ENCODE measurements at places on chromosomes 12 and 14.

GRCh38 chr14:72753879-72754400 is 140.0 kb downstream of the DPF3 start:
- DNase-seq = no peak

- peak; percentile 50 for DNase-seq
Observed at GRCh38 chr12:116266168-116266601, 11.3 kb downstream of the MED13L start.

DNA sequence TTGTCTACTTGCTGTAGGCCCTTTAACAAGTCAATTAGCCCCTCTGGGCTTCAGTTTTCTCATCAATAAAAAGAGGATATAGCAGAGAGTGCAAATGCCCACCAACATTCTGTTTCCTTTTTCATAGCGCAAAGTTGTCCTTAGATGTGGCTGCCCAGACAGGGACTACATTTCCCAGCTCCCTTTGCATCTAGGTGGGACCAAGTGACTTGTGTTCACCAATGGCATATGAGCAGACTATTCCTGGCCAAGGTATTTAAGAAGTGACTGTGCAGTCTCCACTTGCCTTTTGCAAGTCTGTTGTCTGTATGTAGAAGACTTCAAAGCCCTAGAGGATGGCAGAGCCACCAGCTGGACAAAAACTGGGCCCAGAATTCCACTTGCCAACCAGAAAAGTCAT is 59.7 kb downstream of the DAO start:
- DNase-seq = peak; percentile 19

- peak; percentile 47 for DNase-seq
Observed at GRCh38 chr12:62640910-62641448, 174.4 kb downstream of the MON2 start.

GRCh38 chr14:71449316-71450055 is 482.7 kb upstream of the RGS6 start:
- DNase-seq = no peak

DNA sequence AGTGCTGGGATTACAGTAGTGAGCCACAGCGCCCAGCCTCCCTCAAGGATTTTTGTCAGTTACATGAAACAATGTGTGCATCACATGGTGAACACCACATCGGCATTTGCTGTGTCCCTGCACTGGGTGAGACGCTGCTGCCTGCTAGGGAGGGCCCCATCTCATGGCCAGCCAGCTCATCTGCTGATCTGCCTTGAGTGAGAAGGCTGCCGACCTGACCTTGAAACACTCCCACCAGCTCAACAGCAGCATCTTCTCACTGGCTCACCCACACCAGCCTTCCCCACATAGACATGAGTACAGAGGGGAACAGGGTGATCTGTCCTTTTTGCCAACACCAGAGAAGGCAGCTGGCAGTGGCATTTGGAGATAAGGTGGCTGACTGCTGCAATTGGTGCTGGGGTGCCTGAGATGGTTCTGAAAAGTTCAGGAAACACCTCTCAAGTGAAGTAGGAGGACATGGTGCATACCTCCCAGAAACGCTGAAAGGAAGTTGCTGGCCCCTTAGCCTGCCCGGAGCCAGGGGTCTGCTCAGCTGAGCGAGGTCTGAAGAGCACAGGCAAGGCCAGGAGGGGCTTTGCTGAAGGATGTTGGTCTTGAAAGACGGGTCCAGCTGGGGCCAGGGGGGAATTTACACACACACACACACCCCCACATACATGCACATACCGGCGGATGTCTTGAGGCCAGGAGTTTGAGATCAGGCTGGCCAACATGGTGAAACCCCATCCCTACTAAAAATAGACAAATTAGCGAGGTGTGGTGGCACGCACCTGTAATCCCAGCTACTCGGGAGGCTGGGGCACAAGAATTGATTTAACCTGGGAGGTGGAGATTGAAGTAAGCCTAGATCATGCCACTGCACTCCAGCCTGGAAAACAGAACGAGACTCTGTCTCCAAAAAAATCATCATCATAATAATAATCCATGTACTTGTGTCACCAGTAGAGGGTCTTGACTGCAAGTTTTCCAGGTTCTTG is 14.3 kb upstream of the PPP1R13B start:
- no peak for DNase-seq

- DNase-seq = peak; percentile 37
Observed at GRCh38 chr14:23321572-23322547, 603 bp downstream of the PABPN1 start.

DNA sequence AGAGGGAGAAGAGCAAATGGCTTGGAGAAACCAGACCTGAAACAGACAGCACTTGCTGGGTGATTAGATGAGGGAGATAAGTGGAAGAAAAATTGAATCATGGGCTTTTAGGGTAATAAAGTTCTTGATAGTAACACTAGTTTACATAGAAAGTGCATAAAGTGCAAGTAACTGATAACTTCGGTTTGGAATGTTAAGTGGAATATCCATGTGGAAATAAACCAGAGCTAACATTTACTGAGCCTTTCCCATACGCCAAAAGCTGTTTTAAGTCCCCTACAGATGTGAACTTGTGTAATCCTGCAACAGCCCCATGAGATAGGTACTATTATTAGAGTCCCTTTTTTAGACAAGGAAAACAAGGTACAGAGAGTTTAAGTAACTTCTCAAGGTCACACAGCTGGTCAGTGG is 77.1 kb upstream of the NUDT4 start:
- no peak for DNase-seq

GRCh38 chr14:78598046-78598920 is 428.1 kb downstream of the NRXN3 start:
- DNase-seq = peak; percentile 26

GRCh38 chr14:58690801-58691516 is 53.2 kb downstream of the DACT1 start:
- DNase-seq = no peak

GRCh38 chr12:106839333-106839732 is 64.9 kb downstream of the RIC8B start:
- DNase-seq = no peak

DNA sequence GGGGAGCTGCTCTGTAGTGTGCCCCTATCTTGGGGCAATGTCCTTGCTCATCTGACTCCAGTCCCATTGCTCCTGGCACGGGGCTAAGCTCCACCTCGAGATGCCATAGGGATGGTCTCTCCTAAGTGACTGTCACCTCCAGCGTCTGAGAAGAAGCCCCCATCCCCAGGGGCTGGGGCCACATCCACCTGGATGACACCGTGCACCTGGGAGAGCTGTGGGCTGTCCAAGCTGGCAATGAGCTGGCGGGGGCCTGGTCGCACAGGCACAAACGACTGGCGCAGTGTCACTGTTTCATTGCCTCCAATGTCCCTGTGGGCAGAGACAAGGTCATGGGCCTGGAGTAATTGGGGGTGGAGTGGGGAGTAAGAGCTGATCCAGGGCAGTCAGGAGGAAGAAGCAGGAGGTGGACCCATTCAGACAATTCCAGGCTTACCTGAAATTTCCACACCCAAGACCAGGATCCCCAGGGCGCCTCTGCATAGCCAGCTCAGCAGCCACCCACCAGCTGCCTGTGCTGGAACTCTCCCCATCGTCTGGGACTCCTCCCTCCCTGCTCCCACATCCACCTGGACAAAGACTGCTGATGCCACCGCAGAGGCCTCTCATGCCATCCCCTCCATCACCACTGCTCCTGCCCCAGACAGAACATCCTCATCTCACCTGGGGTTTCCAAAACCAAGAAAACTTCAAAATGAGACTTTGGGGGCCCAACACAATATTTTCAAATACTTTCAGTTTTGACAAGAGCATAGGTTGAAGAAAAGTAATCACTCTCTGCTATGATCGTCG is 7.0 kb upstream of the TINF2 start:
- no peak for DNase-seq

- no peak for DNase-seq
Observed at GRCh38 chr14:98417001-98417400, 855.0 kb downstream of the BCL11B start.

DNA sequence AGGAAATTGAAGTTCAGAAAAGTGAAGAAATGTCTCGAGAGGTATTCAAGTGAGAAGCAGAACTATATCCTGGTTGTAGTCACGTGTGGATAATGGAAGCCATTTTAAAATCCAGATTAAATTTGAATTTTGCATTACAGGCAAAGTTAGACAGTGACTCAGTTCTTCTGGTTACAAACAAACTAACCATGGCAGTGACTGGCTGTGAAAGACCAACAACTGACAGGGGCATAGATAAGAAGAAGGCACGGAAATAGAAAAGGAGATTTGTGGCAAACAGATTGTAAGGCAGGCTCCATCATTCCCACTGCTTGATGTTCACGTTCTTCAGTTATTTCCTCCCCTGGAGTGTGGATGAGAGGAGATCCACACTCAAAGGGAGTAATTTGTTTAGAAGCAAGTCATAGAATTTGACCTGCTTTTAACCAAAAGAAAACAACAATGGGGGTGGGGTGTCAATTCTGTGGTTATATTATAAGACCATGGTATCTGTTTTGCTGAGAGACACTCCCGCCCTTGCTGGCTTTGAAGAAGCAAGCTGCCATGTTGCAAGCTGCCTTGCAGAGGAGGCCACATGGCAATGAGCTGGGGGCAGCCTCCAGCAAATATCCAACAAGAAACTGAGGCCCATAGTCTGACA is 795.3 kb downstream of the VRK1 start:
- DNase-seq = no peak

GRCh38 chr14:52307376-52307775 is 6.7 kb upstream of the PTGER2 start:
- DNase-seq = no peak

GRCh38 chr14:64965356-64966000 is 6.7 kb downstream of the RAB15 start:
- no peak for DNase-seq

DNA sequence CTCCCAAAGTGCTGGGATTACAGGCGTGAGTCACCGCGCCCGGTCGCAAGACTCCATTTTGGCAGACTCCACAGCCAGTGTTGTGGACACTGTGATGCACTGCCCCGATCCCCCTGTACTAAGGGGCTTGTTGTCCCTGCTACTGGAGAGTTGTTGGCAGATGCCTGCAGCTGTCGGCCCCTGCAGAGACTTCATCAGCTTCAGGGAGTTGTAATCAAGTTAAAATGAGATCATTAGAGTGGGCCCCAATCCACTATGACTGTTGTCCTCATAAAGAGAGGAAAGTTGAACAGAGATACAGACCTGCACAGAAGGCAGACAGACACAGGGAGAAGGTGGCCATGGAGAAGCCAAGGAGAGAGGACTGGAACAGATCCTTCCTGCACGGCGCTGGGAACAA is 23.7 kb upstream of the TUBA1A start:
- no peak for DNase-seq

GRCh38 chr12:24705741-24706358 is 243.1 kb downstream of the BCAT1 start:
- DNase-seq = peak; percentile 43

DNA sequence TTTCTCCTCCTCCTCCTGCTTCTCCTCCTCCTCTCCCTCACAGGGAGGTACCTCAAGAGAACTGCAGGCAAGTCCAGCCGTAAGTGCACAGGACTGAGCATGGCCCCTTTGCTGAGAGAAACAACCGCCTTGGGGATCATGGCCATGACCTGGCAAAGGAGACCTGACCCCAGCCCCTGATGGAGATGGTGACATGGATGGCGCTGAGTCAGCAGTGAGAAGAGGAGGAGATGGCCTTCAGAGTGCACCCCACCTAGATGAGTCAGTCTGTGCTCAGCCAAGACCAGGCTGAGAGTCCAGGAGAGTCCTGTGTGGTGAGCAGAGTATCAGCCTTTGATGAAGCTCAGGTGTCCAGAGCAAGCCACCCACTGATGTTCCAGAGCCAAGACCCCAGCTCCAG is 36.4 kb downstream of the MEG3 start:
- DNase-seq = peak; percentile 25

DNA sequence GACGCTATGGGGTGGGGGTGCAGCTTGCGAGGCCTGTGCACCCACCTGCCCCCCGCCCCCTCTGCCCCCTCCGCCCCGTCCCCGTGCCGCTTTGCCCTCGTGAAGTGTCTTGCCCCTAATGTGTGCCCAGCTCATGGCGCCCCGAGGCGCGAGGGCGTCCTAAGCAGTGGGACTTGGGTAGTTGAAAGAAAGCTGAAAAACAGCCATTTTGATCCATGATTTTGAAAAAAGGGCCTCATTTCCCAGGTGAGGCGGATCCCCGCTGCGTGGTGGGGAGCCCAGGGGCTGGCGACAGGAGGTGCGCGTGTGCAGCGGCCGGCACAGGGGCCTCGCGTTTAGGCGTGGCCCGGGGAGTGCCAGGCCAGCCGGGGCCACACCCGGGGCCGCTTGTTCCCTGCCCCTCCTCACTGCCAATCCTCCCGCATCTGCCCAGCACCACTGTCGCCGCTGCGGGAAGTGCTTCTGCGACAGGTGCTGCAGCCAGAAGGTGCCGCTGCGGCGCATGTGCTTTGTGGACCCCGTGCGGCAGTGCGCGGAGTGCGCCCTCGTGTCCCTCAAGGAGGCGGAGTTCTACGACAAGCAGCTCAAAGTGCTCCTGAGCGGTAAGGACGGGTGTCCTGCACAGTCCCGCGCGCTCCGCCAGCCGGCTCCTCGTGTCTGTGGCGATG is 11.8 kb downstream of the ZFYVE21 start:
- no peak for DNase-seq

GRCh38 chr12:120249875-120250795 is 15.4 kb downstream of the PXN start:
- DNase-seq = no peak

GRCh38 chr12:71183018-71183417 is 25.2 kb upstream of the TSPAN8 start:
- DNase-seq = peak; percentile 71

- no peak for DNase-seq
Observed at GRCh38 chr12:121278169-121279070, 18.1 kb downstream of the CAMKK2 start.

- no peak for DNase-seq
Observed at GRCh38 chr12:53963434-53964314, 9.0 kb downstream of the HOXC12 start.

DNA sequence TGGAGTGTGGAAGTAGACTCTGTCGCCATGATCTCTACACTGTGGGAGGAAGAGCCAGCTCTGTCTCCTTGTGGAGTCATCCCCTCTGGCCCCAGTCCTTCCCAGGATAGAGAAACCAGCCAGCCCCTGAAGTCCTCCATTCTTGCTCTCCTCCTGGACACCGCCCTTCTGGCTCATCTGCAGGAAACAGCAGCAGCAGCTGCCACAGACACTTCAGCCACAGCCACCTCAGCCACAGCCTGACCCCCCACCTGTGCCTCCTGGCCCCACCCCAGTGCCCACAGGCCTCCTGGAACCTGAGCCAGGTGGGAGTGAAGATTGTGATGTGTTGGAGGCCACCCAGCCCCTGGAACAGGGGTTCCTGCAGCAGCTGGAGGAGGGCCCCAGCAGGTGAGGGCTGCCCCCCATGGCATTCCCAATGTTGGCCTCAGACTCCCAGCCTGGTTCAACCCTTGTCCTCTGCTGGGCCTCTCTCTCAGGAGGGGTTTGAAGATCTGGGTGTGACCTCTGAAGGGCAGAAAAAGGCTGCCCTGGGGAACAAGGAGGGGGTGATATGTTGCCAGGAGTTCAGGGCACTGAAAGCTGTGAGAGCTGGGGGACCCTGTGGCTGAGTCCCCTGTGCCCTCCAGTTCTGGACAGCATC is 10.5 kb downstream of the PRPF40B start:
- DNase-seq = no peak

GRCh38 chr14:96751505-96751904 is 45.7 kb upstream of the VRK1 start:
- no peak for DNase-seq
